ENCODE measurements at places on chromosomes 11 and 22.

GRCh38 chr11:34576331-34576730 is 44.6 kb upstream of the EHF start:
- no peak overlapping the region for H3K4me3 ChIP-seq
- no peaks in the 10 kb centered on the region for H3K27me3 ChIP-seq
- no peak overlapping the region for H3K27ac ChIP-seq
- DNase-seq, result no peak
- H3K4me1 ChIP-seq, result no peaks in the 10 kb centered on the region
- no peaks in the 10 kb centered on the region for H3K36me3 ChIP-seq

DNA sequence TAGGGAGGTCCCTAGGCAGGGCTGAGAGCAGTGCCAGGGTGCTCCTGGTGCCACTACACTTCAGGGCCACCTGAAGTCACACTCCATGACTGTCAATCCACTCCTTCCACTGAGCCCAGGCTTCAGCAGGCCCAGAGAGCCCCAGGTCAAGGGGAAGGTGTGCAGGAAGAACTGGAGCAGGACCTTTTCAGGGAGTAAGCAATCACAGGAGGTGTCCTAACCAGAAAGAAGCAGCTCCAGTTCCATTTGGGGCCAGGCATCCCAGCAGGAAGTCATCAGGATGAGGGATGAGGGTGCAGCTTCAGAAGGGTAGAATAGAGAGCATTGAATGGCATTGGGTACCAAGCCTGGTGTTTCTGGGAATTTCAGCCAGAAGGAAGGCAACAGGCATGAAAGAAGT is 556.5 kb downstream of the INSC start:
- H3K4me3 ChIP-seq, result no peak overlapping the region
- no peak for DNase-seq
- no peak overlapping the region for H3K27ac ChIP-seq
- H3K4me1 ChIP-seq, result no peaks in the 10 kb centered on the region
- H3K27me3 ChIP-seq, result no peaks in the 10 kb centered on the region

- no peaks in the 10 kb centered on the region for H3K36me3 ChIP-seq
- 0 out of 2 replicates have a peak, but pooled peaks cover 2% of the 10 kb centered on the region for H3K4me1 ChIP-seq
- H3K27me3 ChIP-seq, result no peaks in the 10 kb centered on the region
- DNase-seq, result no peak
- H3K4me3 ChIP-seq, result no peak overlapping the region
Observed at GRCh38 chr11:17197431-17197898, 10.3 kb downstream of the PIK3C2A start.

GRCh38 chr11:113287801-113288200 is 26.6 kb upstream of the TTC12 start:
- no peak overlapping the region for H3K27ac ChIP-seq
- H3K4me1 ChIP-seq, result no peaks in the 10 kb centered on the region
- no peak overlapping the region for H3K4me3 ChIP-seq
- no peaks in the 10 kb centered on the region for H3K36me3 ChIP-seq
- DNase-seq, result no peak

GRCh38 chr11:2537010-2537705 is 92.3 kb downstream of the KCNQ1 start:
- peaks cover 1% of the 10 kb centered on the region for H3K27me3 ChIP-seq

DNA sequence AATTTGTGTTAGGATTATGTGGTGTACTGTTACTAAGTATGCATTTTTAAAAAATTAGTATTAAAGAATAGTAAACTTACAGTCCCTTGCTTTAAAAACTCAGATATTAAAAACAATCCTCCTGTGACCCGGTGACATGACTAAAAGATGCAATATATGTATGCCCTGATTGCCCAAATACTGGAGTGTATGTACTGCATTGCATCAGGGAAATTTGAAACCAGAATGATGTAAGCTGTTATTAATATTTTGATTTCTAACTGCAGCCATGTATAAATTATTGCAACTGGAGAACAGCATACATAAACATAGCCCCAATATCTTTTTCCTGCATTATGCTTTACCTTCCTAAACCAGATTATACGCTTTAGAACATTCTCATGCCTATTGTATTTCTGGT is 3.7 kb upstream of the HSPA8 start:
- peaks cover 5% of the 10 kb centered on the region for H3K36me3 ChIP-seq
- H3K27me3 ChIP-seq, result no peaks in the 10 kb centered on the region
- no peaks in the 10 kb centered on the region for H3K4me1 ChIP-seq
- no peak overlapping the region for H3K4me3 ChIP-seq
- no peak for DNase-seq
- no peak overlapping the region for H3K27ac ChIP-seq

DNA sequence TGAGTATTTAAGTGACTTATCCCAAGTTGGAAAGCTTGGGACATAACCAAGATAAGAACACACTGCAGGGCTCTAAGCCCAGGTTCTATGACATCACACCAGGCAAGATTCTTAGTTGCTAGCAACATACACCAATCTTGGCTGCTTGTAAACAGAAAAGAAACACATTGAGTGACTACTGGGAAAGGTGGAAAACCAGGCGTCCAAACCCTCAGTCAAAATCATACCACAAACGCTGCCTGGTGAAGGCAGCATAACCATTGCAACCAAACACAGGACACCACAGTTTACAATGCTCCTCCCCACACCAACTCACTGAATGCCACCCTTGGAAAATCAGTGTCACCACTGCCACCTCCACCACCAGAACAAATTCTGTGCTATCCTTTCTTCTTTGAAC is 379.9 kb downstream of the TTC28 start:
- no peaks in the 10 kb centered on the region for H3K27me3 ChIP-seq
- no peak for DNase-seq
- H3K4me3 ChIP-seq, result no peak overlapping the region

DNA sequence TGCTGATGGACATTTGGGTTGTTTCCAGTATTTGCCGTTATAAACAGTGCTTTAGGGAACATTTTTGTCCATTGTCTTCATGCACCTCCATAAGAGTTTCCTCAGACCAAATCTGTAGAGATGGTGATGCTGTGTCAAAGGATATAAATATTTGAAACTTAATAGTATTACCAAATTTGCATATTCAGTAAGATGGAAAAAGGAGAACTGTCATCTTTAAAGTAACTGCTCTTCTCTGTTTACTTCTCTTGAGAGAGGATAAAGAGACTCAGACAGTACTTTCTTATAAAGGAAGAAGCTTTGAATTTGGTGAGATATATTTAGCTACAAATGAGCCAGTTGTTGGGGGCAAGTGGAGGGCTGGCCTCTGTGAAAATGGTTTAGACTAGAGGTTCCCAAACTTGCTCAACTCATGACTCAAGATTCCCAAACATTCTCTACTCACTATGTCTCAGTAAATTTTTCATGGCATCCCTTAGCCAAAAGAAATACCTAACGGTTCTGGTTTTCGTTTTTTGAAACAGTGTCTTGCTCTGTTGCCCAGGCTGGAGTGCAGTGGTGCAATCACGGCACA is 26.2 kb downstream of the SHISA8 start:
- no peaks in the 10 kb centered on the region for H3K4me1 ChIP-seq
- peaks cover 48% of the 10 kb centered on the region for H3K36me3 ChIP-seq
- no peaks in the 10 kb centered on the region for H3K27me3 ChIP-seq
- no peak for DNase-seq

GRCh38 chr11:46410021-46410420 is 18.4 kb upstream of the CHRM4 start:
- no peaks in the 10 kb centered on the region for H3K27me3 ChIP-seq
- DNase-seq, result peak; percentile 55
- H3K4me3 ChIP-seq, result no peak overlapping the region
- H3K27ac ChIP-seq, result no peak overlapping the region

DNA sequence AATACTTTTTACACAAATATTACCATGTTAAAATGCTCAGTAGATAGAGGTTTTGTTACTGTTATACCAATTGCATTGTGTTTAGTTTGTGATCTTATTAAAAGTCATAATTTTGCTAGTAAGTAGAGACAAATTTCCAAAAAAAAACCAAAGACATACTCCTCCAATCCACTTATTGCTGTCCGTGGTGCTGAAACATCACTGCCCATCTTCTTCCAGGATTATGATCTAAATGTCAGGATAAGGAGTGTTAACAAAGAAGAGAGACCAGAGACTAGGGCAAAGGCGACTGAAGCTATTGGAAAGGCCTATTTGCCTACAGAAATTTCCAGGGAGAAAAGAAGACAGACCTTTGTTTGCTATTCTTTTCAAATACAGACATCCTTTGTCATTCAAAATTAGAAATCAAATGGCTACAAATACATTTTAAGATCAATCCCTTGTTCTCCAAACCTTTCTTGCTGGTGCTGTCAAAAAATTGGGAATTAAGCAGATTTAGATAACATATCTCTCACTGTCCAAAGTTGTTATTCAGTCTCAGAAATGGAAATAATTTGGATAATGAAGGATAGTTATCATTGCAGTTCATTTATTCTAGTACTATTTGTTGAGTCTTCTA is 199.7 kb downstream of the C11orf91 start:
- DNase-seq, result no peak
- no peaks in the 10 kb centered on the region for H3K4me1 ChIP-seq
- H3K4me3 ChIP-seq, result no peak overlapping the region
- no peaks in the 10 kb centered on the region for H3K36me3 ChIP-seq

- no peaks in the 10 kb centered on the region for H3K36me3 ChIP-seq
- no peak overlapping the region for H3K4me3 ChIP-seq
- DNase-seq, result no peak
- peak overlapping the region; percentile 62 for H3K27ac ChIP-seq
- no peaks in the 10 kb centered on the region for H3K27me3 ChIP-seq
- no peaks in the 10 kb centered on the region for H3K4me1 ChIP-seq
Observed at GRCh38 chr11:72048766-72049460, 31.4 kb downstream of the NUMA1 start.

DNA sequence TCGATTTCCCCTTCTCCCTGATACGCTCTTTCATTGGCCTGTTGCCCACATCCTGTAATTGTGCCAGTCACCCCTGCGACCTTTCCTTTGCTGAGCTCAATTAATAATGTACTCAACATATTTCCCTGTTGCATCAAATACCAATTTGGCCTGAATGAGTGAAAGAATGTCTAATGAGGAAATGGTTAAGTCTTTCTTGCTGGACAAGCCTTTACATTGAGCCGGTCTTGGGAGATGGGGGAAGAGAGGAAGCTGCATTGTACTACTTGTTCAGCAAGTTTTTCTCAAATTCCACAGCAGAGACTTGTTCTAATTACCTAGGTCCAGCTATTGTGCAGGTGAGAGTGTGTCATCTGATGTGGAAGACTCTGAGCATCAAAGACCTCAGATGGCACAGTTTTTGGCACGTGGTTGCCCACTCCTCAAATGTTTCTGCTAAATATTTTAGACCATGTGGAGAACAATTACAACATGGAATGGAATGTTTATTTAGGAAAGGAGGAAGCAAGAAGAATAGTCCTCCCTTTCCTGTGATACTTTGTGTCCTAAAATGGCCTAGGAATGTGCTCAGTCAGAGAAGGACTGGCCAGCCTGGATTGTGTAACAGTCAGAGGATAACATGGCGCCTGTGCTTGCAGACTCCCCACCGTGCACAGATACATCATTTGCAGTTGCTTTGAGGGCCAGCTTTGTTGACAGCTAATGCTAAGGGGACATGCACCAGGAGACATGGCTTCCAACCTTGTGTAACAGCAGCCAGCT is 129.5 kb upstream of the E2F8 start:
- peaks cover 3% of the 10 kb centered on the region for H3K4me1 ChIP-seq
- DNase-seq, result no peak
- no peak overlapping the region for H3K4me3 ChIP-seq
- no peaks in the 10 kb centered on the region for H3K27me3 ChIP-seq

DNA sequence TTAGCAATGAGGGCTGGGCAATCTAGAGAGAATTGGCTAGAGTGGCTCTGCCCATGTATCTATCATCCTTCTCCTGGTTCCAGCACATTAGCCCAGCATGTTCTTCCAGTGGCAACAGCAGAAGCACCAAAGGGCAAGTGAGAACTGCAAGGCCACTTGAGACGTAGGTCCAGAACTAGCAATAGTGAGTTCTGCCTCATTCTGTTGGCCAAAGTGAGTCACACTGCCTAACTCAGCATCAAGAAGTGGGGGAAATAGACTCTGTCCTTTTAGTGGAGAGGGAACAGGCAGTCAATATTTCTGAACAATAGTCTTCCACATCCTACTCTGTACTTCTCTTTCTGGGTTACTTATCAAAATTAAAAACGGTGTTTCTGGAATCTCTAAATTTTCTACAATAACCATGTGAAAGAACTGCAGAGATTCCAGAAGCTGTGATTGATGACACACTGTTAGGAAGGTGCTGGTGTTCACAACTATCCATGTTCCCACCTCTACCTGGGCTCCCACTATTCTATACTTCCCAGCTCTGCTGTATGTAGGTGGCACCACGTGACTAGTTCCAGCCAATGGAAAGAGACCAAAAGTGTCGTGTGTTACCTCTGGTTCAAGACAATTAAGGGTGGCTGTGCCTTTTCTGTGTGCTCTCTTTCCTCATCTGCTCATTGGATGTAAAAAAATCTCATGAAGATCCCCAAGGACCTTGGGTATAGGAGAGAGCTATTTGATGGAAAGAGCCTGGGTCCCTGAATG is 23.4 kb upstream of the GRK3 start:
- no peak overlapping the region for H3K4me3 ChIP-seq
- H3K27ac ChIP-seq, result no peak overlapping the region
- DNase-seq, result no peak
- H3K4me1 ChIP-seq, result no peaks in the 10 kb centered on the region
- no peaks in the 10 kb centered on the region for H3K27me3 ChIP-seq

GRCh38 chr11:10637731-10638151 is 55.8 kb downstream of the IRAG1 start:
- no peak overlapping the region for H3K4me3 ChIP-seq
- no peak overlapping the region for H3K27ac ChIP-seq
- no peaks in the 10 kb centered on the region for H3K36me3 ChIP-seq
- H3K4me1 ChIP-seq, result no peaks in the 10 kb centered on the region

GRCh38 chr22:41922328-41922727 is 4.3 kb downstream of the TNFRSF13C start:
- H3K4me3 ChIP-seq, result no peak overlapping the region
- no peak overlapping the region for H3K27ac ChIP-seq
- H3K27me3 ChIP-seq, result peaks cover 53% of the 10 kb centered on the region
- no peak for DNase-seq
- no peaks in the 10 kb centered on the region for H3K36me3 ChIP-seq

- H3K4me3 ChIP-seq, result no peak overlapping the region
- no peaks in the 10 kb centered on the region for H3K4me1 ChIP-seq
- no peaks in the 10 kb centered on the region for H3K27me3 ChIP-seq
- no peak for DNase-seq
Observed at GRCh38 chr22:47260551-47260950, 498.1 kb downstream of the TBC1D22A start.

- H3K27ac ChIP-seq, result no peak overlapping the region
- no peak for DNase-seq
- H3K4me1 ChIP-seq, result no peaks in the 10 kb centered on the region
Observed at GRCh38 chr11:62054484-62055121, 69.2 kb upstream of the INCENP start.

GRCh38 chr11:32610797-32611352 is 27.2 kb downstream of the EIF3M start:
- no peaks in the 10 kb centered on the region for H3K4me1 ChIP-seq
- DNase-seq, result no peak
- no peak overlapping the region for H3K27ac ChIP-seq
- peaks cover 11% of the 10 kb centered on the region for H3K36me3 ChIP-seq
- no peak overlapping the region for H3K4me3 ChIP-seq
